SJSA1 (cell line): ENCODE measurements at places on chromosomes 5 and 9. TPM values are rescaled to one million over a fixed set of nuclear protein-coding genes. Genes with fewer than 3 reads are reported as not detected.

The PCDHB11 gene
- total RNA-seq: 0.34 TPM in 1 of 2 replicates, not detected in the other

The FAM78A gene
- total RNA-seq: 0.03 TPM in 1 of 2 replicates, not detected in the other

GRCh38 chr5:62283861-62284260 is 22.1 kb upstream of the KIF2A start:
- 0 out of 2 replicates have a peak, but pooled peaks cover 3% of the 10 kb centered on the region for H3K27me3 ChIP-seq
- DNase-seq: no peak
- no peaks in the 10 kb centered on the region for H3K36me3 ChIP-seq
- no peak overlapping the region for H3K27ac ChIP-seq

GRCh38 chr5:89968958-89969381 is 440.6 kb downstream of the CETN3 start:
- DNase-seq: no peak
- no peak overlapping the region for H3K4me3 ChIP-seq
- H3K36me3 ChIP-seq: no peaks in the 10 kb centered on the region

The STXBP1 gene
- 18.4 and 72.6 TPM in 2 replicates for total RNA-seq

GRCh38 chr5:167305591-167306213 is 985.7 kb upstream of the WWC1 start:
- no peaks in the 10 kb centered on the region for H3K4me1 ChIP-seq
- DNase-seq: no peak
- H3K36me3 ChIP-seq: no peaks in the 10 kb centered on the region
- H3K27me3 ChIP-seq: no peaks in the 10 kb centered on the region

The SPINK13 gene
- not detected in 2 replicates for total RNA-seq
